ENCODE measurements at places on chromosomes 1 and 21.

DNA sequence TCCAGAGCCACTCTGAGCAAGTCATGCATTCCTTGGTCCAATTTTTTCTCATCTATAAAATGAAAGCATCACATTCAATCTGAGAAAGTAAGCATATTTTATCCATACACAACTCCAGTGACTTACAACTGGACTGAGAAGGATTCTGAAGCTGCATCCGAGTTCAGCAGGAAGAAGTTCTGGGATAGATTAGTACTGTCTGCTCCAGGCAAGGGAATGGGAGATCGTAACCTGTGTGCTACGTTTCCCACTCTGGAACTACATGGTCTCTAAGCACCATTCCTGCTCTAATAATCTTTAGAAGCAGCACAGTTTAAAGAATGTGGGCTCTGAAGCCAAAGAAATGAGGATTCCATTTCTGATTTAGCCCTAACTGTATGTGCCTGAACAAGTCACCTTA, 79.4 kb downstream of the LACTBL1 start:
- no peak for DNase-seq

DNA sequence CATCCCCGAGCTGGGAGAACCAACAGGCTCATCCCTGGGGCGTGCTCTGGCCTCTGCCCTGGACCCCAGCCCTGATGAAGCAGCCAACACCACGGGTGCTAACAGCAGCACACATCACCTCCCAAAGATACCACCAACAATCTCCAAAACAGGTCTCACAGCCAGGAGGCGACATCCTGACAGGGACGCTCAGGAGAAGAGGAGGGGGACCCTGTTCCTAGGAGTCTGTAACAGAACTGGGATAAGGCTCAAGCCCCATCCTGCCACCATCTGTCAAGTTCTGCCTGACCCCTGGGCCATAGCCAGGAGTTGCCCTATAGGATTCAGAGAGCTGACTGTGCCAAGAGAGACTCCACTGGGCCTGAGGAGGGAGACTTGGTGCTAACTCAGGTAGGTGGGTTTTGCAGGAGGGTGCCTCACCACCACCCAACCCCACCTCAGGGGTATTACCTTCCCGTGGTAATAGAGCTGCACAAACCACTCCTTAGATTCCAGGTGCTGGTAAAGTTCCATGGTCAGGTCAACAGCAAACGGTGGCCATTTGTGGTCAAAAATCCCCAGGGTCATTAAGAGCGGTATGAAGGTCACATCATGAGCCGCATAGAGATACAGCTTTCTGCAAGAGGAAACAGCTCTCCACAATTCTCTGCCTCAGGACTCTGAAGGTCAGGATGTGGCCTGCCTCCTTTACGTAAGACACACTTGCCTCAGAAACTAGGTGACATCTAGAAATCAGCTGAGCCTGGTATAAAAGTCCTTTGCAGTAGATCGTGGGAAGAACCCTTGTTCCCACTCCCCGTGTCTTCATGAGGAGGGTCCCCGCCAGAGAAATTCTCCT, 22.3 kb downstream of the ACP6 start:
- DNase-seq = no peak

DNA sequence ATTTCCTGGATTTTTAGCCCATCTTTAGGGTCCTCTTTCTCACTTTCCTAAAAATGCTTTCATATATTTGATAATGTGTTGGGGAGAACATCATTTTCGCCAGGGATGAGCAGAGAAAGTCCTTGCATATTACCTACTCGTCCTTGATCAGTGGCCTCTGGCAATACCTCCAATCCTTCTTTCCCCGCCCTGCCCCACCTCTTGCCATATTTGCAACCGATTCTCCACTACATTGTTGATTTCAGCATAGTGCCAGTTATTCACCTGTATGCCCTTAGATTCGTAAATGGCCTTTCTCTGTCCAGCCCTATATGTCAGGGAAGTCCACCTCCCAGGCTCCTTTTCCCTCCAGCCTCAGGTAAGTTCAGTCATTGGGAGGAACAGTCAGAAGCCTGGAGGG, 13.5 kb upstream of the F3 start:
- DNase-seq = no peak

- no peak for DNase-seq
Measured at GRCh38 chr1:207323425-207324225, 2.1 kb downstream of the CD55 start.

- peak; percentile 91 for DNase-seq
Measured at GRCh38 chr1:247357781-247358211, 26.1 kb upstream of the ZNF496 start.

Data from thyroid gland (tissue), 4 donors.